Osteocyte (in vitro differentiated cells): ENCODE measurements at places on chromosomes 11 and 22.
A peak's percentile ranks its signal among the peaks of the same experiment; 100 is the strongest.

- DNase-seq: no peak
These were observed 5.8 kb upstream of the MS4A14 start for GRCh38 chr11:60390419-60390818.

DNA sequence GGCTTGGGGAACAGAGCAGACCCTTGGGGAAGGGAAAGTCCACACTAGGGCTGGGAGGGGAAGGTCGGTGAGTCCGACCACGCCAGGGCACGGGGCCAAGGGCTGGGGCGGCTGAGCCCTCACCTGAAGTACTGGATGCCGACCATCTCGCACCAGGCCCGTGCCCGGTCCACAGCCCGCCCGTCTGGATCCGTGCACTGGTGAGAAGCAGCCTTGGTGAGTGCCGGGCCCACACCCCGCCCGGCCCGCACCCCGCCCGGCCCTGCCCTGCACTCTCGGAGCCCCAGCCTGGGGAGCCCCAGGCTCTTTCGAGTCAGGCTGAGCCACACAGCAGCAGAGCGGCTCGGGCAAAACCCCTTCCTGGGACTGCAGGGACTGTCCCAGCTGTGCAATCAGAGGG, 1.9 kb upstream of the BAIAP2L2 start:
- no peak for DNase-seq

GRCh38 chr11:106262852-106263251, 185.4 kb downstream of the AASDHPPT start:
- no peak for DNase-seq

DNA sequence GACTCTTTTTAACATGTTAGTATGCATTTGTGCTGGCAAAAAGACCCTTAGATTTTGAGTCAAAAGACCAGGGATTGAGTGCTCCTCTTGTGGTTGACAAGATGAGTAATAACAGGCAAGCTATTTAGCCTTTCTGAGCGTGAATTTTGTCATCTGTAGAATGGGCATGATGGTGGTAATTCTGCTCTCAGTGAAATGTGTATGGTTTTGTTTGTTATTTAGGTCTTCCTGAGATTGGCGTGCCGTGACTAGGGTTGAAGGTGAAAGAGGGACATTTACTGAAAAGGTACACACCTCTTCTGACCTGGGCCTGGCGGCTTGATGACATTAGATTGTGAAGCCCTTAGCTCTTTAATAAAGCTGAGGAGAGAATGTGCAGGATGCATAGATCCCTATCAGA, 8.4 kb upstream of the CEP295 start:
- no peak for DNase-seq

DNA sequence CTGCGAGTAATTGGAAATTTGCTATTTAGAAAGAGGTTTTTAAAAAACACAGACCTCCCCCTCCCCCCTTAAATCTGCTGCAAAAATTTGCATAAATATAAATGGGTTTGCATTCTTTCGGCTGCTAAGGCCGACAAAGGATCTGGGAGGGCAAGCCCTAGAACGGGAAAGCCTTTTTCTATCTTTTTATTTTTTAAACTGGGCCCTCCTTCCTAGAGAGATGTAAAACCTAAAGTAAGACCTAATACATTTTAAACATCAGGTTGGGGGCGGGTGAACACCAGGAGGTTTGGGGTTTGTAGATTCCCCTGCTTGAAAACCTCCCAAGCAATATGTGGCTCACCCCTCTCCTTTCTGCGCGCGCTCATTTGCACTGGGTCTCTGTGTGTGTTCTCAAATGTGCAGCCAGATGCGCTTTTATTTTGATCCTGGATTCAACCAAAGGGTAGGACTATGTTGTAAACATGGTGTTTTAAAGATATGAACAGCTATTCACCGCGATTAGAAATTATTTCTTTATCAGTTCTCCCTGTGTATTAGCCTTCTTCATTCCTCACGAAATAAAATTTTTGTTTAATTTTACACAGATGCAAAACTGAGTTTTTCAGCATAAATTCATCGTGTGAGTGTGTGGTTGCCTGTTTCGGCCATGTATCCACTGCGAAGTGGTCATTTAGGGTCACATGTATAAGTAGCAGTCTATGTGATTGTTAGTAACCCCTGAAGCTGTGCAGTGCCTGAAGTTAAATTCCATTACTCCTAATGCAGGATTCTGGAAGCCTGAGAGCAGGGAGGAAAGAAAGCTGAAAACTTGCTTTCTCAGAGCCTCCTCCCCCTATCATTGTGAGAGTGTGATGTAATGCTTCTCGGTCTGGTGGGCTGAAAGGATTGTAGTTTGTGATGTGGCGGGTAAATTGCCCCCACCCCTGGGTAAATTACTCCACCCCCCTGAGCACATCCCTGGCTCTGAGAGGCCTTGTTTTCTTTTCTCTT, 988 bp downstream of the TNRC6B start:
- peak; percentile 66 for DNase-seq

- DNase-seq: no peak
These were observed 49.5 kb upstream of the HSPA8 start for GRCh38 chr11:123111465-123111864.

GRCh38 chr11:115996125-115996807, 492.1 kb upstream of the CADM1 start:
- DNase-seq: no peak

DNA sequence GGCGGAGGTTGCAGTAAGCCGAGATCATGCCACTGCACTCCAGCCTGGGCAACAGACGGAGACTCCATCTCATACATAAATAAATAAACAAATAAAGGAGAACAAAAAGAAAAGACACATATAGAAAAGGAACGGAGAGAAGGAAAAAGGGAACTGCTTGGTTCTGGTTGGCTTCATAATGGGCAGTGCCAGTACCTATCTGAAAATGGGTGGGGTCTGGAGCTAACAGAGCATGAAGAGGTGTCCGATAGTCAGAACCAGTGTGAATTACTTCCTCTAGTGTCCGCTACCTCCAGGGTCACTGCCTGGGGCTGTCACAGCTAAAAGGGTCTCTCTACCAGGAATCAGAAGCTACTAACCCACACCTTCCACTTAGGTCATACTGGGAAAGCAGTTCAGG, 27.2 kb upstream of the TTC28 start:
- DNase-seq: no peak

GRCh38 chr11:59954219-59954847, 9.5 kb upstream of the OOSP4A start:
- DNase-seq: no peak

GRCh38 chr22:21921184-21921721, 31.4 kb downstream of the PPM1F start:
- DNase-seq: no peak
